NCI-H1930 (cell line): ENCODE measurements at places on chromosomes 7 and 10.
A peak's percentile ranks its signal among the peaks of the same experiment; 100 is the strongest.

GRCh38 chr10:131126321-131127137, 185.0 kb downstream of the TCERG1L start:
- DNase-seq: no peak

DNA sequence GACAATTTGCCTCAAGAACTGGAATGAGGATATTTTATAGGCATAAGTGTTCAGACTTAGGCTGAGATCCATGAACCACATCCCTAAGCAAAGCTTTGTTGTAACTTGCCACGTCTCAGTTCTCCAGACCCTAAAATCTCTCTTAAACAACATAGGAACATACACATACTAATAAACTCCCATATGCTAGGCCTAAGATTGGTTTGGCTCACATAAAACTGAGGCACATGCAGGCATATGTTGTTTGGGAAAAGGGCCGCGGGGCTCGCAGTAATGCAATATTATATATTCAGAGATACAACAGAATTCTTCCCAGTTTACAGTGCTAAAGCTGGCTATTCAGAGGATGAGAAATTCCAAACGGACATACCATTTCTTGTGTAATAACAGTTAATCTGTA, 61.0 kb downstream of the DOCK4 start:
- no peak for DNase-seq

DNA sequence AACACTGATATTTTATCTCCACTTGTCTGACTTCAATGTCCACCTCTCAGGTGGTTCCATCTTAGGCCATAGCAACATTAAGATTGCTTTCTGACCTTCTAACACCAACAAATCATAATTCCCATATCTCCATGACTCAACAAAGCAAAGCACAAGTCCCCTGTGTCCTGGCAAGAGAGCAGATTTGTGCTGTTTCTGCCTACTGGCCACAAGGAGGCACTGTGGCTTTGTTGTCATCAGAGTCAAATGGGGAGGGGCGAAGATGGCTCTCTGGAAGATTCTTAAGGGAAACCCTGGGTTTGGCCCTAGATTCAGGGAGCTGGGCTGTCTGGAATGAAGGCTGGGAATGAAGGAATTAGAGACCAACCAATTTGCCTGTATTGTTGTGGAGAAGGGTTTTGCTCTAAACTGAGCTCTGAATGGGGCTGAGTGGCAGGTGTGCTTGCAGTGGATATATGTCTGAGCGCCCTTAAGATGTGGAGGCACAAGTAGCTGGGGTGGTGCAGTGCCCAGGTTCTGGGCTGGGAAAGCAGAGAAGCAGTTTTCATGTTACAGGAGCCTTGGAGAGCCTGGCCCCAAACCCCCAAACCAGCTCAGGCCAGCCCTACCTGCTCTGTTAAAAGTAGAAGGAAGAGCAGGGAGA, 154.8 kb upstream of the PRSS58 start:
- peak; percentile 27 for DNase-seq

- DNase-seq: no peak
Measured at GRCh38 chr7:134804854-134805253, 25.4 kb downstream of the CALD1 start.

- DNase-seq: no peak
Measured at GRCh38 chr7:34338961-34339526, 319.0 kb upstream of the NPSR1 start.

DNA sequence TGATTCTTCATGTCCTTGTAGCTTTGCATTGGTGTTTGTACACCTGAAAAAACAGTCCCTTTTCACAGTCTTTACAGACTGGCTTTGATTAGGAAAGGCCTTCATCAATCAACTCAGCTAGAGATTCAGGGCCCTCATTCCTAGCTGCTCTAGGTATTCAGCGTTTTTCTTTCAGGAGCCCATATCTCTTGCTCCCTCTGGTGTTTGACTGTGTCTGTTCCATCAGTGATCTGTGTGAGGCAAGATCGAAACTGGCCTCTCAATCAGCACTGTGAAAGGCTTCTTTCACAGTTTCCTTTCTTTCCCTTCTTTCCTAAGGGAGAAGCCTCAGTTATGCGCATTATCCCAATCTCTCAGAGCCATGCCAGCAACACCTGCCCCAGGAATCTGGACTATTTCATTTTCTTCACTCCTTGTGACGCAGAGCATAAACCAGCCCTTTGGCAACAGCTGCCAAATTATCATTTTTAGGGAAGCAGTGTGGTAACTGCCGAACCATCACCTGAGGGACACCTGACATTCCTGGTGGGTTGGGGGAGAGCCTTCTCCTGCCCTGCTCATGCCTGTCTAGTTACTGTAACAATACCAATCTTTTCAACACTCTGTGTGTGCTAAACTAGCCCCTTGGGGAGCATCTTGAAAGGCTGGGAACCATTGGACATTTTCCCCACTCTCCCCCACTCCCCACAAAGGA, 75.7 kb upstream of the CCDC71L start:
- peak; percentile 26 for DNase-seq

DNA sequence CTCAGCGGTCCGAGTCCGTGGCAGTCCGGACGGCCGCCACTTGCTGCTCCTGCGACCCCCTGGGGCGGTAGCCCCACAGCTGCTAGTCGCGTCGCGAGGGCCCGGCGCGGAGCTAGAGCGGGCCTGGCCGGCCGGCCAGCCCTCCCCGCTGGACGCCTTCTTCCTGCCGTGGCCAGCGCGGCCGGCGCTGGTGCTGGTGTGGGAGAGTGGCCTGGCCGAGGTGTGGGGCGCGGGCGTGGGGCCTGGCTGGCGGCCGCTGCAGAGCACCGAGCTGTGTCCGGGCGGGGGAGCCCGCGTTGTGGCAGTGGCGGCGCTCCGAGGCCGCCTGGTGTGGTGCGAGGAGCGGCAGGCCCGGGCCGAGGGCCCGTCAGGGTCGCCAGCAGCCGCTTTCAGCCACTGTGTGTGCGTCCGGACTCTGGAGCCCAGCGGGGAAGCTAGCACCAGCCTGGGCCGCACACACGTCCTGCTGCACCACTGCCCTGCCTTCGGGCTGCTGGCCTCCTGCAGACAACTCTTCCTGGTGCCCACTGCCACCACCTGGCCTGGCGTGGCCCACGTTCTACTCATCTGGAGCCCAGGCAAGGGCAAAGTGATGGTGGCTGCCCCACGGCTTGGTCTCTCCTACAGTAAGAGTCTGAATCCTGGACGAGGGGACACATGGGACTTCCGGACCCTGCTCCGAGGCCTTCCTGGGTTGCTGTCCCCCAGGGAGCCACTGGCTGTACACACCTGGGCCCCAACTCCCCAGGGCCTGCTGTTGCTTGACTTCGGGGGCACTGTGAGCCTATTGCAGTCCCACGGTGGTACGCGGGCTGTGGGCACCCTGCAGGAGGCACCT, 631 bp downstream of the HPS6 start:
- no peak for DNase-seq

DNA sequence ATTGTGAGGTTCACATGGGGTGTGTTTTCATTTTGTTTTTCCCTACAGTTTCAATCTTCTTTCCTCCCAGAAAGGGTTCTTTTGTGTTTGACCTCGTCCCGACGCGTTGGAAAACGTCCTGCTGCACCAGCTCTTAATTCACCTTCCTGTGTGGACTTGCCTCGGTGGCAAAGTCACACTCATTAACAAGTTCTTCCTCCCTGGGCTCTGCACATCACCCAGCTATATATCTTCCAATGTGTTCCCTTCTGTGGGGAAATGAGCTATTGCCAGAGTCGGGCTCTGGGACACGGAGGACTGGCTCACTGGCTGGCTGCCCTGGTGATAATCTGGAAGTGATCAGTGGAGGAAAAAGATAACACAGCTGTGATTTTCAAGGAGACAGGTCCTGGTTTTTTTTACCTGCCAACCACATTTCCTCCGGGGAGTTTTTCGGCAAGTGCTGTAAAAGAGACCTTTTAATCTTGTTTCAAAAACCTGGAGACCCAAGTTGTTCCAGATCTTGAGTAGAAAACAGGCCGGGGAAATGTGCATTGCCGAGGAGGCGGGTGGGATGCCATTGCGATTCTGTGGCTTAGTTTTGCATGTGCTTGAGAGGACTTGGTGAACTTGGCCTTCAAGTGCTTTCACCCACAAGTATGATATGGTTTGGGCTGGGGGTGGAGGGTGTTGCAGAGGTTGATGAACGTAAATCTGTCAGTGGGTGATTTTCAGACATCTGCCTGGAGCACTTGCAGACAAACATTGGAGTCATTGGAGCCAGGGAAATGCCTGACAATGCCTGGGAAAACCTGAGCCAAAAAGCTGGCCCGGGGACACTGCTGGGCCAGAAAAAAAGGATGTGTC, 96.5 kb upstream of the CREB5 start:
- DNase-seq: no peak

DNA sequence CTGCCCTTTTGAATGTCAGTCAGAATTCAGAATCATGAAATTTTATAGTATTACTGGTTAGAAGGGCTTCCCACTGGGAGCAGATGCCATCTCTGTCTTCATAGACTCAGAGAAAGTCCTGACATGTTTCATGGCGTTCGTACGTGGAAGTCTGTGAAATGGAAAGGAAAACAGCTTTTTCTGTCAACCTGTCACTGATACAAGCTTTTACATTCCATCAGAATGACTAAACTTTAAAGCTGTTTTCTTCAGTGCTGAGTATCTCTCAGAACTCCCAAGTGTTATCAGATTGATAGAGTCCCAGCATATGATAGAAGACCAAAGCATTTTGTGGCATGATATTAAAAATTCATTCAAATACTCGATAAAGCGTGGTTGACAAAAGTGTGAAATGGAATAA, 726.7 kb upstream of the GALNT17 start:
- no peak for DNase-seq

GRCh38 chr10:42984761-42985325, 92.0 kb upstream of the RET start:
- DNase-seq: no peak

GRCh38 chr7:101411508-101411874, 48.8 kb downstream of the COL26A1 start:
- no peak for DNase-seq

DNA sequence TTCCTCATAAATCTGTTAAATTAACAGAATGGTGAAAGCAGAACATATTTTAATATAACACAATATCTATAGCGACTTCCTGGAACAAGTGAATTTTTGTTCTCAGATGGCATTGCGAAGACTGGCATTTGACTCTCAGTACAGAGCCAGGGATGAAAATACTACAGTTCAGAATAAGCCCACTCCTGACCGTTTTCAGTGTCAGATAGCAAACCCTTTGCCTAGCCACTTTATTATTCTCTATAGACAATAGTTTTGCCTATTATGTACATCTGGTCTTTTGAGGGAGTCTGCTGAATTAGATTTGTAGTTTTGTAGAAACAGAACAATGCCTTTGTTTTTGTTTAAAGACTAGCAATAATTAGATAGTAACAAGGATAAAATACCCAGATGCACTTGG, 2.3 kb downstream of the MINPP1 start:
- no peak for DNase-seq

DNA sequence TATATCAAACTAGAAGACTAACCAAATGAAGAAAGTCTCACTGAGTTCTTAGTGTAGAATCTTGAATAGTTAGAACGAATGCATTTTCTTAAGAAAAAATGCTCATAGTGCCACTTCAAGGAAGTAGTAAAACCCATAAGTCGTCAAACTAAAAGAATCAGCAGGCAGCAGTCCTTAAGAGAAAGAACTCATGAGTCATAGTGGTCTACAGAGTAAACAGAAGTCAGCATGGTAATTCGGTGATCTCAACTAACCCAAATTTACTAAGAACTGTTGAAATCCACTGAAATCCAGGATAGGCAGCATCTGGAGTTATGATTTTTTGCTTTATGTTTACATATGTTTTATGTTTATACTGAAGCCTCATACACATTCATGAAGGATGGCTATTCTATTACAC, 256.2 kb downstream of the LHFPL3 start:
- no peak for DNase-seq

DNA sequence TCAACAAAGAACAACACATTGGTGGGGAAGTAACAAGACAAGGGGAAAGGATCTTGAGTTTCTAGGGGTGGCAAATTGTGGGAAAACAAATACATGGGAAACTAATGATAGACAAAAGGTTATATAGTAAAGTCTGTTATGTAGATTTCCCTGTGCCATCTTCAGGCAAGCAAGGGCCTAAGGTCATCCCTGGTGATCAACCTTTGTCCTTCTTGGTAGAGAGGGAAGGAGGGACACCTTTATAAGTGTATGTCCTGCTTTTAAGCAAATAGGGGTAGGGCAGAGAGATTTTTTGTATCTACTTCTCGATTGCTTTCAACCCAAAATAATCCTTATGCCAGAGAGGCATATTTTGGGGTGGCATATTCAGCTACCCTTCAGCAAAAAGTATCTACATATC, 11.8 kb upstream of the ACTA2 start:
- DNase-seq: no peak

DNA sequence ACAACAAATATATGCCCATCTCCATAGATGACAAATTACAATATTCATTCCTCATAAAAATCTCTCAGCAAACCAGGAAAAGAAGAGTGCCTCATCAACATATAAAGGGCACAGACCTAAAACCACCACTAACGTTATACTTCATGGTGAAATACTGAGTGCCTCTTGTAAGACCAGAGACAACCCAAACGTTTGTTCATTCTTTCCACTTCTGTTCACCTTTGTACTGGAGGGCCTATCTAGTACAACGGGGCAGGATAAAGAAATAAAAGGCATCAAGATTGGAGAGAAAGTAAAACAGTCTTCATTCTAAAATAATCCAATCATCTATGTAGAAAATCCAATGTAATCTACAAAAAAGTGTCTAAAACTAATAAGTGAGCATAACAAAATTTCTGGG, 79.1 kb downstream of the LARP4B start:
- DNase-seq: no peak

DNA sequence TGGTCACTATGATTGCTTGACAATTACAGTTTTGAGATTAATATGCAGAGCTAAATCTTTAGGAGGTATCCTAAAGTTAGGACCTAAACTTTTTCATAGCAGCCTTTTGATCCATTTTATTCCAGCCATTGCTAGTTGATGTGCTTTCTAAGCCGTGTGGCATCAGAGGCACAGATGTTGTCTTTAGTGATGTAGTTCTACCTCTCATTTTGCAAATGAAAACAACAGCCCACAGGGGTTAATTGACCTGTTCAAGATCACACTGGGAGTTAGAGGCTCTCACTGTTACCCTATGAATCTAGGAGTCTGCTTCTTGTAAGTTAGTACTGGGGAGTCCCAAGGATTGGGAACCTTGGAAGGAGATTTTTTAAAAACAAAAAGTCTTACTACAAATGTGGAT, 10.6 kb downstream of the AUTS2 start:
- no peak for DNase-seq
